LNCaP clone FGC (cell line): ENCODE measurements at places on chromosomes 1 and 21.
A peak's percentile ranks its signal among the peaks of the same experiment; 100 is the strongest.

DNA sequence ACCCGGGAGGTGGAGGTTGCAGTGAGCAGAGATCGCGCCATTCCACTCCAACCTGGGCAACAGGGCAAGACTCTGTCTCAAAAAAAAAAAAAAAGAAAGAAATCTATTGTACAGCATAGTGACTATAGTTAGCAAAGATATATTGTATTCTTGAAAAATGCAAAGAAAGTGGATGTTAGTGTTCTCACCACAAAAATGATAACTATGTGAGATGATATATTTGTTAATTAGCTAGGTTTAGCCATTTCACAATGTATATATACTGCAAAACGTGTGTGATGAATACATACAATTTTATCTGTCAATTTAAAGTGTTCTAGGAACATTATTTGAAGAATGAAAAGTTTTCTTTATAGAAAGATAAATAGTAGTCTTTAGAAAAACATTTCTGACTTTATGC, 179.9 kb downstream of the AK5 start:
- no peak for DNase-seq

DNA sequence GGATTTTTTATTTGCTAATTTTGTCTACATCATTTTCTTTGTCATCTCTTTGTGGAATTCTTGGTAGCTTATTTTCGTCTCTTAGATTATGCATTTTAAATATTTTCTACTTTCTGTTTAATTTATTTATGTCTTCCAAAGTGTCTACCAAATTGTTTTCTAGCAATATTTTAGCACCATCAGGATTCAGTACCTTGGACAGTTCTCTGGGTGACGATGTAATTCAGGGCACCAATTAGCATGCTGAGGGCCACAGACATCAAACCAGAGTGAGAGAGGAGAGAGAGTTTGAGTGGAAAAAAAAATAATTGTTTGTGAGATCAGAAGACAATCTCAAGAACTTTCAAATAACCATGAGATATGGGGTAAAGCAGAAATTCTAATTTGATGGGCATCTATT, 169.8 kb upstream of the CXADR start:
- DNase-seq, result peak; percentile 11

DNA sequence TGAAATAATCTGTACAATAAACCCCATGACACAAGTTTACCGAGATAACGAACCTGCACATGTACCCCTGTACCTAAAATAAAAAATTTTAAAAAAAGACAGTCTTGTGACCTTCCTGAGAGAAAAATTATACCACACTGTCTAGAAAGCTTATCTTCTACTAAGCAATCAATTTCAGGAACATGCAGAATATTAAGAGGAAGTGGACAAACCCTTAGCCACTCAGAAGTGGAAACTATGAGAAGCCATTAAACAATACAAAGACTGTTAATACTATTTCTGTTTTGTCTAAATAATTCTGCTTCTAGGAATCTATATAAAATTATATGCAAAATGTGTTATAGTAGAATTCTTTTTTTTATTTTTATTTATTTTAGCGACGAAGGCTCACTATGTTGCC, 93.9 kb downstream of the ADAMTS1 start:
- DNase-seq, result no peak

GRCh38 chr1:172894349-172895049, 156.2 kb downstream of the TNFSF18 start:
- no peak for DNase-seq

DNA sequence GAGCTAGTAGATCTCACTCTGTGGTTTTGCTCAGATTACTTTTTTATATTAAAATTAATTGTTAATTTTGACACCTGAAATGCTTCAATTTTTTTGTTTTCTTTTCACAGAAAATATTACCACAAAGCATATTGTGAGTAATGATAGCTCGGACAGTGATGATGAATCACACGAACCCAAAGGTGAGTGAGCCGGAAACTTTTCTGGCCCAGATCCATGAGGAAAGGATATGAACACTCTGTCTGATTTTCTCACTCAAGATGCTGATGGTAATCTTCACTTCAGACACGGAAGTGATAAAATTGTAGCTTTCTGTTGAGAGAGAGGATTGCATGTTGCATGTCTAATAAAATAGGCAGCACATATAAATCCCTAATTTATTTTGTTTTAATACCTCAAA, 121.8 kb downstream of the PLA2G4A start:
- no peak for DNase-seq

DNA sequence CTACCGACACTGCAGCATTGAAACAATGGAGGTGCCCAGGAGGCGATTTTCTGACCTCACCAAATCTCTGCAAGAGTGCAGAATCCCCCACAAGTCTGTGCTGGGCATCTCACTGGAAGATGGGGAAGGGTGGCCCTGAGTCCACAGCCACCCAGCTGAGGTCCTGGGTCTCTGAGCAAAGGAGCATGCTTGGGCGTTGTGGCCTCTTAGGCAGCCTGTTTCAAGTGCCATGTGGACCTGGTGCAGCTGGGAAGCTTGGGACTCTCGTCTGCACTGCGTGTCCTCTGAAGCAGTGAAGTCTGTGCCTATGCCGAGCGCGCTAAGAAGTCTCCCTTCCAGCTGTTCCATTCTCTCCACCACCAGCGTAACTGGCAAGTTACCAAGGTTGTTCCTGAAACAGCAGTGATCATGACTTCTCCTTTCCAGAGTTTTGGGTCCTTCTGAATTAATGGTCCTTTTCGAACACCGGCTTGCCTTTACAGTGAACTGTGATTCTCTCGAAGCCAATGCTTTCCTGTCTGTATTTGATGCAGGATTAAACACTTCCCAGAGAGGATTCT, 5.0 kb upstream of the PLA2G2C start:
- DNase-seq, result no peak

- DNase-seq, result peak; percentile 90
These were observed 22.3 kb downstream of the IL6R start for GRCh38 chr1:154427173-154428139.

GRCh38 chr1:54153535-54154439, 987 bp upstream of the CDCP2 start:
- peak; percentile 50 for DNase-seq

GRCh38 chr1:8472668-8473067, 154.8 kb downstream of the SLC45A1 start:
- no peak for DNase-seq

- no peak for DNase-seq
These were observed 62.7 kb downstream of the ITPKB start for GRCh38 chr1:226676381-226676780.

DNA sequence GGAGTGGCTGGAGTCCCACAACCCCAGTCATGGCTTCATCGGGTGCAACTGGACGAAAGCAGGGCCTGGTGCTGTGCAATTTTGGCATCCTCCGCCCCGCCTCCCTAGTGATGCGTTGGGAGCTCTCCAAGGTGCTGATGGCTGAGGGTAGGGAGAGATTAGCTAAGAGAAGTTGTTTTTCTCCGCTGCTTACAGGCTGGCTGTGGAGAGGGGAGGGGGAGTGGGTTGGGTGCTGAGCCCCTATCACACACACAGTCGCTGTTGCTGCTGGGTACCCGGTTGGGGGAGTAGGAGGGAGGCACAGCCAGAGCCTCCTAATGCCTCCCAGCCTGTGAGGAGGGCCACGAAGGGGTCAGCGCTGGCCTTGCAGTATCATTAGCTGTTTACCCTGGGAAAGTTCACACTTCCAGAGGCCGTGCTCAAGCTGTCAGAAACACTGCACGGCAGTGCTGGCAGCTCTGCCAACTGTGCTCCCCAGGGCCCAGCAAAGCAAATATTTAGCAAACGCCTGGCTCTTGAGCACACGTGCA, 110.0 kb downstream of the GRIK3 start:
- DNase-seq, result peak; percentile 10

- no peak for DNase-seq
These were observed 63.8 kb downstream of the ARHGEF10L start for GRCh38 chr1:17603091-17603841.

DNA sequence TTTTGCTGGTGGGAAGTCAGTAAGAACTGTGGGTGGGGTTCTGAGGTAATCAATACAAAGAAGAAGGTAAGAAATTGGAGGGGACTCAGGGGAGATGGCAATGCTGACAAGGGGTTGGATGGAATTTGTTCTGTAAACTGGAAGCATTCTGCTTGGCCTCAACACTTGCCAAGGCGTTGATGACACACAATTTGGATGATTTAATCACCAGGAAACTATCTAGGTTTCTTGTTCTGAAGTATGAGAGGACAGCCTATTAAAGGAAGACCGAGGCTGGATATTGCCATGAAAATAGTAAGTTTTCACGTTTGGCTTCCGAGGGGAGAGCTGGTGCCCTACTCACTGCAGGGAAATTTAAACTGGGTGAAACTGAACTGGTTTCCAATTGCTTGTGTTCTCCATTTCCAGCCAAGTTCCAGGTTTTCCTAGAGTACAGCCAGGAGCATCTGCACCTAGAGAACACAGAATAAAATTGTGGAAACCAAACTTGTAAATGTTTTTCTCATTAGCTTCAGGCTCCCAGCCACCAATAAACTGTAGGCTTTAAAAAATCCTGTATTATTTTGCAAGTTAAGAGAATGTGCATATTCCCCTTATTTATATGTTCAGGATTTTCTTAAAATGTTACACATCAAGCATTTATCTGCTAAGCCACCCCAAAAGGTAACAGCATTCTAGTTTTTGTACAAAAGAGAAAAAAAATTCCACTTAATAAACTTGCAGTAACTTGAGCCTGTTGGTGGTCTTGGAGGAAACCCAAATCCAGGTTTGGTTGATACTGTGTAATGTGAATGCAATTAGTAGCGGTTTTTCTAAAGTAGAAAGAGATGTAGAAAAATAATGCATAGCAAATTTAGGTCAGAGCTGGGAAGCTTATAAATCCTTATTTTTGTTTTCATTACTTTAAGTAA, 53.8 kb downstream of the ROR1 start:
- DNase-seq, result no peak

GRCh38 chr1:199040076-199040905, 401.5 kb downstream of the PTPRC start:
- DNase-seq, result no peak

DNA sequence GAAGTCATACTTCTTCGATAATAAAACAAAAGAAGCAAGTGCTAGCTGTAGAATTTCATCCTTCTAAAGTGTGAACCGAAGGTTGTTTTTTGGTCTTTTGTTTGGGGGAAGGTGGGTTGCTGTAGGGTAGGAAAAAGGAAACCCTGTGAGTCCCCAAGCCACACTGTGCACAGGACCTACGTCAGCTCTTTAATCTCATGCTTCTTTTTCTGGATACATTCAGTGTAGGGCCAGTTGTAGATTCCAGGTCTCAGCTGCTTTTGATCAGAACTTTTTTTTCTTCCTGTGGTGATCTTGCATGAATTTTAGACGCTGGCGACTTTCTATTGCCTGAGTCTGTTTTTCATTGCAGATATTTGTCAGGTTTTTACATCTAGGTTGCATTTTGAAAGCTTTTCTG, 40.2 kb downstream of the BCL9 start:
- no peak for DNase-seq

DNA sequence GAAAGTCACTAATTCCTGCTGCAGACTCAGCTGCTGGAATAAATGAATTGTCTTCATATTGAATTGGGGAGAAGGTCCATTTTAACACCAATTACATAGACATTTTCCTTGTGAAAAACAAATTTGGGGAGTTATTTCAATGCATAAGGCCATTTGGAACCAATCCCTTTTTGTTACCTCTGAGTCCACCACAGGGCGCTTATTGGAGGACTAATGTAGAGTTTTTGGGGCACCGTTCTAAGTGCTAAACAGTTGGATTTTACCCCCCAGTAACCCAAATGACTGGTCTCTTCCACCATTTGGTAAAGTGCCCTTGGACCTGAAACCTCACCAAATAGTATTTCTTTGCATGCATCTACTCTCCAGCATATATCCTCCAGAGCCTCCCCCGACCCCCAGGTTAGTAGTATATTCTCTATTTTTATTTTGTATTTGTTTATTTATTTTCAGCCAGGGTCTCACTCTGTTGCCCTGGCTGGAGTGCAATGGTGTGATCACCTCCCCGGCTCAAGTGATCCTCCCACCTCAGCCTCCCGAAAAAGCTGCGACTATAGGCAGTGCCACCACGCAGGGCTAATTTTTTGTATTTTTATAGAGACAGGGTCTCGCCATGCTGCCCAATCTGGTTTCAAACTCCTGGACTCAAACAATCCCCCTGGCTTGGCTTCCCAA, 1.6 kb downstream of the PRUNE1 start:
- DNase-seq, result no peak

- no peak for DNase-seq
These were observed 15.3 kb downstream of the UCK2 start for GRCh38 chr1:165842671-165843129.

DNA sequence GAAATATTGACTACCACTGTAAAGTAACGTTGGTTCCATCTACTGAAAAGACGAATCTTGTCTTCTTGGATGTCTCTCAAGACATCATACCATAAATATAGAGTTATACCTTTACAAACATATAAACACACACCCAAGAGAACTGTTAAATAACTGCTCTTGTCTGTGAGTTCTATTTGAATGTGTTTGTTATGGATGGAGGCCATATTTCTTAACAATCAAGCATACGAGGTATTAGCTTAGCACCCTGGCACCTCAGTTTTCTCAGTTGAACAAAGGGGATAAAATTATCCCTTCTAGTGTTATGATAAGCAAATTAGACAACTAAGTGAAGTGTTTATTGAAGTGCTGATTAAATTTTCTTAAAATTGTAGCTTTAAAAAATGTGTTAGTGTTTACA, 336.6 kb upstream of the ZRANB2 start:
- DNase-seq, result peak; percentile 69
